ENCODE measurements at places on chromosomes 6 and 20.

DNA sequence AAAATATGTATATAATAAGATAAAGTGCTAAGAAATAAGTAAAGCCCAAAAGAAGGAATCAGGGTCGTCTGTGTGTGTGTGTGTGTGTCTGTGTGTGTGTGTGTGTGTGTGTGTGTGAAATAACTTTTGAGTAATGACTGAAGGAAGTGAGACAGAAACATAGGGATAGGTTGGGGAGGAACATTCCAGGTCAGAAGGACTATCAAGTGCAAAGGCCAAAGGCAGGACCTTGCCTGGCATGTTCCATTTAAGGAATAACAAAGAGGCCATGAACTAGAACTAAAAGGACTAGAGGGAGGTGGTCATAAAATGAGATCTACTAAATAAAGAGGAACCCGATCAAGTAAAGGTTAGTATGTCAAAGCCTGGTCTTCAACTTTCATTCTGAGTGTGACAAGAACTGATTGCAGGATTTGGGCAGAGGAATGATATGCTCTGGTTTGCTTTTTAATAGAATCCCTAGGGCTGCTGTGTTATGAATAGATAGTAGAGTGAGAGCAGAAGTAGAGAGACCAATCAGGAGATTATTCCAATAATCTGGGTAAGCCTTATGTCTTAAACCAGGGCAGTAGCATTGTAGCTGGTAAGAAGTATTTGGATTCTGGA lies 6.9 kb downstream of the ENPP3 start:
- no peak for DNase-seq

DNA sequence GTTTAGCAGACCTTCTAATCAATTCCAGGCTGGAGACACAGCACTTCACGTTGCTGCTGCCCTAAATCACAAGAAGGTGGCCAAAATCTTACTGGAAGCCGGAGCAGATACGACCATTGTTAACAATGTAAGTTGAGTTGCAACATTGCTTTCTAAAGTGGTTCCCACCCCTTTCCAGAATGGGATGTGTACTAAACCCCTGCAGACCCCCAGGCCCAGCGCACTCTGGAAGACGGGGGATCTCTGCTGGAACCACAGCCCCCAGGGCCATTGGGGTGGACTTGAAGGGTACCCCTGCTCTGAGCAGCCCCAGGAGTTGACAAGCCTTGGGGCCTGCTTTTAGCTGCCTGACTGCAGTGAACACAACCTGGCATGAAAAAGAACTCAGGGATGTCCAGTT lies 22.0 kb downstream of the LYRM2 start:
- no peak for DNase-seq

- no peak for DNase-seq
These were observed 105.4 kb upstream of the MCHR2 start for GRCh38 chr6:100099189-100100074.

DNA sequence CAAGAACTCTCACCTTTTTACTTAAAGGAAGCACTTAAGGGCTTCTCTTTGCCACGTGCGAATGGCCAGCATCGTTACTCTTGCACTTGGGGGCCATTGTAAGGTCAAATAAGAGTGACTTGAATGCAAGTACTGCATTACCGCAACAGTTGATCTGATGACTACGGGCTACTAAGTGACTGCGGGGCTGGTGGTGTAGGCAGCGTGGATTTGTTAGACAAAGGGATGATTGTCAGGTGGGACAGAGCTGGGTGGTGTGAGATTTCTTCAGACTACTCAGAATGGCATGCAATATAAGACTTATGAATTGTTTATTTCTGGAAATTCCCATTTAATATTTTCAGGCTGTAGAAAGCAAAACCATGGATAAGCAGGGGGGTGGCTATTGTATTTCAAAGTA lies 199.7 kb upstream of the UST start:
- no peak for DNase-seq

DNA sequence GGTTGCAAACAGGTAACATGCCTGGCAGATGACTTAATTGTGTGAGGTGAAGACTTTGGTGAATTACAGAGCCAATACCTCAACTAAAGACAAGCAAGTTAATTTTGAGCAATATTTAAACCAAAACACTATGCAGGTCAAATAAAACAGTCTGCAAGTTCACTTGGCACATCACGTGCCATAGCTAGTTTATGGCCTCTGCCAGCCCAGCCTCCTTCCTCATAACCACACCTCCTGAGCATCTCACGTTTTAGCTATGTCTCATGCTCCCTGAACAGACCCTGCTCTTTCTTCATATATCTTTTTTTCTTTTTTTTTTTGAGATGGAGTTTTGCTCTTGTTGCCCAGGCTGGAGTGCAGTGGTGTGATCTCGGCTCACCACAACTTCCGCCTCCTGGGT lies 4.5 kb upstream of the CNBD2 start:
- DNase-seq: no peak

DNA sequence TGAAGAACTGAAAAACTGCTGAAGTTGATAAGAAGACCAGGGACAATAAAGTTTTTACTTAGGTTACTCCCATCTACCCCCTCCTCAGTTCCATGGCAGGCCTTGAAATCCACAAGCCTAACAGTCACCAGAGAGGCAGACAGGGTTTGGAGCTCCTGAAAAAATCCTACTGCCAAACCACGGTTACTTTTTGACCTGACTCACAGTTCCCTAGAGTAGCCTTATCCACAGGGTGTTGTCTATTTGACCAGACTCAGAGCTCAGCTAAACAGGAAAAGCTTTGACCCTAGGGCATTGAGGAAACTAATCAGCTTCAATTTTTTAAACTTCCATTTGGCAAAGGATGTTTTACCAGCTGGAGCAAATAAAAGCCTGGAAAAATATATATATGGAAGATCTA lies 257.7 kb upstream of the NT5E start:
- DNase-seq: no peak

DNA sequence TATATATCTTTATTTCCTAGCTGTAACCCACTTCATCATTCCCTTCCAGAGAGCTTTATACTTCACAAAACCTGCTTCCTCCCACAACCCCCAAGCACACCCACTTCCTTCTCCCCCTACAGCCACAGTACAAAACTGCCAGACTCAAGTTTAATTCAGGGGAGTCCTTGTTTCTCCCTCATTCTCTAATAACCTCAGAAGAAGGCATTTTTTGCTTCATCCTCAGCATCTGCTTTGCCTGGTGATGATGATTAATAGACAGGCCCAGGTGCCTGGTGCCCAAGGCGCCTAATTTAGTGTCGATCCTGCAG lies 414.3 kb downstream of the KIF16B start:
- DNase-seq: no peak

DNA sequence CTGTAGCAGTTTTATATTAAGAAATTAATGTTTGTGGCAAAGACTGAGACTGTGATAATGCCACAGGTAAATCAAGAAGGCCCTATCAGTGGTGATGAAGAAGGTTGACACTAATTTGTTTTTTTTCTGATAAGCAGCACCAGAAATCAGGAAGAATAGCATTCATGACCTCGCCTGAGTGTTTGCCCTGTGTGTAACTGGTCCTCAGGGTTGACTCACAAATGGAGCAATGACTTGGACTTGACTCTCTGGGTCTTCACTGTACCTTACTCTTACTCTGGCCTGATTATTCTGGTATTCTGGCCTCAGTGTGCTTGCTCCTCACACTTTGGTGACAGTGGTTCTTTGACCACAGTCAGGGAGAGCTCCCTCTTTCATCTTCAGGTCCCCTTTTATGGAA lies 243.9 kb downstream of the HAO1 start:
- no peak for DNase-seq

- no peak for DNase-seq
These were observed 58.5 kb upstream of the HIVEP1 start for GRCh38 chr6:11953641-11954040.

DNA sequence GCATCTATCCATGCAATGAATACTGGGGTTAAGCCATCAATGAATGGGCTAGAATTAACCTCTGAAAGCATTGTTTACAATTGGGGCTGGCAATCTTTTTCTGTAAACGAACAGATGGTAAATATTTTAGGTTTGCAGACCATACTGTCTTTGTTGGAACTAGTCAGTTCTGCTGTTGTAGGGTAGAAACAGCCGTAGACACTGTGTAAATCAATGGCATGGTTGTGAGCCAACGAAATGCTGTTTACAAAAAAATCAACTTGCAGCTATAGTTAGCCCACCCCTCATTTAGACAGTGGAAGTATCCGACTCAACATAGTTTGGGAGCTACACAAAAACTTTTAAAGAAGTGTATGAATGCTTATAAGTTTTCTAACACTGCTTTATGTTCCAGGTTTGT lies 91.5 kb downstream of the BCKDHB start:
- DNase-seq: no peak

DNA sequence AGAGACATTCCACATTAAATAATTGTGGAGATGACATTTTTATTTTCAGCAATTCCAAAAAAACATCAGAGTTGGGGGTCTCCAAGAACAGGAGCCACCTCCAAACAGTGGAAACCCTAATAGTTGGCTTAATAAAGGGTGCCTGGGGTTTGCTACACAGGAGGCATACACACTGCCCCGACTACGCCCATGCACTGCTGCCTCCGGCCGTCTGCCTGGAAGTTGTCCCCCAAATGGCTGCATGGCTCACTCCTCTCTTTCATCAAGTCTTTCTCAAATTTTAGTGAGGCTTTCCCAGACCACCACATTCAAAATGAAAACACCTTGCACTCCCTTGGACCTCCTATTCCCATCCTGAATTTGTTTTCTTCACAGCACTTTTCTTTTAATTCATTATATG lies 58.8 kb downstream of the ZMYND8 start:
- no peak for DNase-seq

DNA sequence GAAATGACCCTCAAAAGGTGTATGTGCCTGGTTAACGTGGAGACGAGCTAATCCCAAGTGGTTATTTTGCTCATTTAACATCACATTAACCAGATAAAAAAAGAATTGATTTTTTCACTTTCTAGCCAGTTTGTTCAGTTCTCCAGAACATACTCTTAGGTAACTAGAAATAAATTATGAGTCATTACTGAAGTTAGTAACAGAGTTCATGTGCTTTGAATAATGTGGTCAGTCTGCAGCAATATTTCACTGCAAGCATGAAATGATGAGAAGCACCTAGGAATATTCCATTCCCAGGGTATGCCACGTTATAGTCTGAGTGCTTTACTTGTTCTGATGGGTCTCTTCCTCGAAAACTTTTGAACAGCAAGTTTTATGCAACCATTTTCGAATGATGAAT lies 138.3 kb upstream of the INSM1 start:
- DNase-seq: no peak

DNA sequence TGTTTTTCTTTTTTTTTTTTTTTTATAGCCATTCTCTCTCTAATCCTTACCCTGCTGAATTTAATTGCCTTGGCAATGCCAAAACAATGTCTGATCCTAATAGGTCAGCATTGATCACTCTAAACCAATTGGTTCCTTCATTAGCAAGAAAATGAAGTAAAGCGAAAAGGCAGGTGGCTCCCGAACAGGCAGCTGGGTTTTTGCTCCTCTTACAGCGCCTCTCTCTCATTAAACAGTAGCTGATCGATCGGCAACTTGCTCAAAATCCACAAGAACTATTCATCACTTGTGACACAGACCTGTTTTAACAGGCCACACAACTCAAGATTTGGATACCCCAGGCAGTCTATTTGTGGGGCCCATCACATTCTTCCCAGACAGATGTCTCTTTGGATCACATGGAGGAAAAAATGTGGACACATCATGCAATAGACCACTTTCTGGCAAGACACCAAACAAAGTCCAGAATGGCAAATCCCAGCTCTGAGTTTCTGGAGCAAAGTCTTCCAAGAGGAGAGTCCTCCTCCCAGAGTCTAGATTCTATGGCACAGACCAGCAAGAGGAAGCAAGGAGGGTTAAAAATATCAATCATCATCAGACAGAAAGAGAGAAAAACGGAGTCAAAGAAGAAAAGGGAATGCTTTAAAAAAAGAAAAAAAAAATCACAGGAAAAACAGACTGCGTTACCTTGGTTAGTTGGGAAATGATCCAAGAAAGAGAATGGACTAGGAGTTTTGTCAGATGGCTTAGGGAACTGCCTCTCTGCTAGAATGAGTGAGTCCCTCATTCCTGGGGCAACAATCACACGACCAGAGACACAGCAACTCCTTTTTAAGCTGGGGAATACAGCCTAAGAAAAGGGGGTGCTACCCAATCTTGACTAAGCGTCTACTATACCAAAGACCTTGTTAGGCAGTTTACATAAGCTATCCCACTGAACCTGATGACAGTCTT lies 247.8 kb downstream of the BTBD9 start:
- DNase-seq: no peak

GRCh38 chr20:59736366-59736765 lies 132.0 kb downstream of the PHACTR3 start:
- no peak for DNase-seq

- DNase-seq: no peak
These were observed 43.5 kb upstream of the FRMD1 start for GRCh38 chr6:168122521-168122920.

DNA sequence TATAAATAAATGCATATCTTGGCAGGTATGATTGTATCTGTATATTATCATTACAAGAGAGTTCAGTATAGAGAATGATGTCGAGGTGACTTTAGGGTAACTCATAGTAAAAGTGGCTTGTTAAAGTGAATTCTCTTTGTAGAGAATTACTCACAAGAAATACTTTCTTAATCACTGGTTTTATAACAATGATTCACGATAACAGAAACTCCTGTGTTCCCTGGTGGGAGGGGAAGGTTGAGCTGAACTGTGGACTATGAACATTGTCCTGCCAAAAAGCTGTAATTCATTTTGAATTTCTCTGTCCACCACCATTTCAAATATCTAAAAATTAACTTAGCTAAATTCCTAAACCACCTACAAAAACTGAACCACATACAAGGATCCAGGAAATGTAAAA lies 7.7 kb downstream of the TPMT start:
- no peak for DNase-seq
